G401 (cell line): ENCODE measurements at places on chromosomes 4 and X. TPM values are rescaled to one million over a fixed set of nuclear protein-coding genes. Genes with fewer than 3 reads are reported as not detected.
A peak's percentile ranks its signal among the peaks of the same experiment; 100 is the strongest.

- DNase-seq: no peak
These were observed 47.2 kb upstream of the MXRA5 start for GRCh38 chrX:3393581-3394111.

GRCh38 chr4:38107818-38108217, 147.6 kb downstream of the PTTG2 start:
- no peak for DNase-seq

GRCh38 chr4:7985891-7986441, 46.3 kb upstream of the AFAP1 start:
- peak; percentile 39 for DNase-seq

Gene SPOCK3
- total RNA-seq: not detected in 2 replicates

Gene RTL9
- 0.06 TPM in 1 of 2 replicates, not detected in the other for total RNA-seq

GRCh38 chr4:86403575-86403974, 43.7 kb upstream of the MAPK10 start:
- DNase-seq: no peak

GRCh38 chr4:144647095-144647561, 1.2 kb downstream of the HHIP start:
- no peak for DNase-seq

GRCh38 chrX:3518870-3519269, 172.4 kb upstream of the MXRA5 start:
- no peak for DNase-seq

DNA sequence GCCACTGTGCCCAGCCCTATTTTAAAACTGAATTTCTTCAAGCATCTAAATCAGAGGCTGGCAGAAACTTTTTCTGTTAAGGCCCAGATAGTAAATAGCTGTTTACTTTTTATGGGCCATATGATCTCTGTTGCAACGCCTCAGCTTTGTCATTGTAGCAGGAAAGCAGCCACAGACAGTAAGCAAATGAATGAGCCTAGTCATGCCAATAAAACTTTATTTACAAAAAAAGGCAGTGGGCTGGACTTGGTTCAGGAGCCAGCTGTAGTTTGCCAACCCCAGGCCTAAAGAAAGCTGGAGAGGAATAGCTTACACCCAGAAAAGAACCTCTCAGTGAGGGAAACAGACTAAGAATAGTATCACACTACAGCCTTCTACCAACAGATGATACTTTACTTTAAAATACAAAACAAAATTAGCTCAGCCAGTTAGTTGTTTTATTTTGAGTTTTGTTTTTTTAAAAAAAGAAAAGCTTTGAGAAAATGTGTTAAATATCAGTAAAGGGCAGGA, 25.5 kb downstream of the CHST7 start:
- no peak for DNase-seq

DNA sequence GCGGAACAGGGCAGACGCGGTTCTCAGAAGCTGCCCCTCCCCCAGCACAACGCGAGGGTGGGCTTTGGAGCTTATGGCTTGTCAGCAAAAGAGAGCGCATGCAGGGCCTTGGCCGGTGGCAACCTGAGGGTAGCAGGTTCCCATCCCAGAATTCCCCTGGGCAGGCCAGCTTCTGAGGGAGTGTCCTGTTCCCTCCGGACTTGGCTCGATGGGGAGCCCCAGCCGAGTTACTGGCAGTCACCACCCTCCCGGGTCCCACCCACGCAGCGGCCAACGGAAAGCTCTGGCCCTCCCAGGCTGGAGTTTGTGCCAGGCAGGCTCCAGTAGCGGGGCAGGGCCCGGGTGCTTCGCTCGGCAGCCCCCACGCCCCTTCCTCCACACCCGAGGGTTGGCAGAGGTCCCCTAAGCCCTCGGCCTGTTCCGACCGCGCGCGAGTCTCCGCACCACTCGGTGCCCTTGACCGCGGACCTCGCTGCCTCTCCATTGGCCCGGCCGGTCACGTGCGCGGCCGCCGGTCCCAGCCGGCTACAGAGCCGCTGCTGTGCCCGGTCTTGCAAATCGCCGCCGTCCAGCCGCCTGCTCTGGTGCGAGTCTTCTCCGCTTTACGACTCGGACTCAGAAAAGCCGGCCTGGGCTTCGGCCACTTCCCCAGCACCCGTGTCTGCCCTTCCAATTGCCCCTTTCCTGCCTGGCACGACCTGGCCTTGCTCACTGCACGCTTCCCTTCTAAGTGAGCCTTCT, 20.9 kb upstream of the MTM1 start:
- DNase-seq: peak; percentile 62

Gene ZMYM3
- total RNA-seq: 20.9 and 30.0 TPM in 2 replicates

DNA sequence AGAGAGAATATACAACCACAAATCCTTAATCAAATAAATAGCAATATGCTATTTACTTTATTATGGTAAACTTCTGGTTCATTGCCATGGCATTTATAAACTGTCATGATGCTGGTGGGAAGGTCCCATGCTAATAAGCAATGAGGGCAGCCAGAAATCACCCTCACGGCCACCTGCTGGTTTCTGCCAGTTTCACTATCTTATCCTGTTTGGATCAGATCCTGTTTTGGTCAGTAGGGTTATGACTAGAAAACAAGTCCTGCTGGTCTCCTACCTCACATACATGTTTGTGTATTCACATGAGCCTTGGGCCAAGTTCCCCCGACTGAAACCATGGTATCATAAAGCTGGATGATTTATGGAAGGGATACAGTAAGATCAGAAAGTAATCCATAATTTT, 28.1 kb downstream of the XAGE5 start:
- DNase-seq: no peak

- DNase-seq: no peak
These were observed 157.8 kb downstream of the SOWAHB start for GRCh38 chr4:76740192-76740591.

DNA sequence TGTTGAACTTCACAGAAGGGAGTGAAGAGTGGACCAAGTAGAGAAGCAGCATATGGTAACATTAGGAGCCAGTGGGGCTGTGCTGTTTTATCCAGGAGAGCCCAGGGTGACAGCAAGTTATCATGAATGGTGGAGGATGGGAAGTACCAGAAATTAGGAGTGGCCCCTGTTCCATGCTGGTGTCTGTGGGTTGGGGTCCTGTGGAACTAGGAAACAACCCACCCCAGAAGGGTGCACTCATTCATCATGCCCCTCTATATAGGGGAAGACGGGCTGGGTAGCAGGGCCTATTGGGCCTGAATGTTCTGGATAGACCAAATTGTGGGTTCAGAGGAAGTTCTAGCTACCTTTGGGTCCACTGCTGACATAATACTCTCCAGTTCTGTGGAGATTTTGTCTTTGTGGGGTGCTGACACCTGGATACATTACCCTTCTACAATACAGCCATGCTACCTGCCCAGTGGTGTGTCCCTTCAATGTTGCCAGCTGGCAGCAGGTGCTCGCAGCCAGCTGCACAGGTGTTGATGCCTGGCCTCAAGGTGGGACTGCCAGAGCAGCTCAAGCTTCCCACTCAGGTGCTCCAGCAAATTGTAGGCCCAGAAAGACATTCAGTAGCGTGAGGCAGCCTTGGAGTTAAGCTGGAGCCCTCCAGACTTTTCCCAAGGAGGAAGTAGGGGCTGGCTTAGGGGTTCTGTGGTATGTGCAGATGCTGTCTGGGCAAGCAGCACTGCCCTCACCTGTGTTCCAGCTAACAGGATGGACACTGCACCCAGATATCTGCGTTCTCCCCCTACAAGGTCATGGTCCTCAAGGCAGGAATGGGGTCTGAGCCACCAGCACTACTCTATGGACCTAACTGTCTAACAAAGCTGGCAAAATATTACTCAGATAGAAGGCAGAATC, 106.5 kb downstream of the NHSL2 start:
- no peak for DNase-seq

DNA sequence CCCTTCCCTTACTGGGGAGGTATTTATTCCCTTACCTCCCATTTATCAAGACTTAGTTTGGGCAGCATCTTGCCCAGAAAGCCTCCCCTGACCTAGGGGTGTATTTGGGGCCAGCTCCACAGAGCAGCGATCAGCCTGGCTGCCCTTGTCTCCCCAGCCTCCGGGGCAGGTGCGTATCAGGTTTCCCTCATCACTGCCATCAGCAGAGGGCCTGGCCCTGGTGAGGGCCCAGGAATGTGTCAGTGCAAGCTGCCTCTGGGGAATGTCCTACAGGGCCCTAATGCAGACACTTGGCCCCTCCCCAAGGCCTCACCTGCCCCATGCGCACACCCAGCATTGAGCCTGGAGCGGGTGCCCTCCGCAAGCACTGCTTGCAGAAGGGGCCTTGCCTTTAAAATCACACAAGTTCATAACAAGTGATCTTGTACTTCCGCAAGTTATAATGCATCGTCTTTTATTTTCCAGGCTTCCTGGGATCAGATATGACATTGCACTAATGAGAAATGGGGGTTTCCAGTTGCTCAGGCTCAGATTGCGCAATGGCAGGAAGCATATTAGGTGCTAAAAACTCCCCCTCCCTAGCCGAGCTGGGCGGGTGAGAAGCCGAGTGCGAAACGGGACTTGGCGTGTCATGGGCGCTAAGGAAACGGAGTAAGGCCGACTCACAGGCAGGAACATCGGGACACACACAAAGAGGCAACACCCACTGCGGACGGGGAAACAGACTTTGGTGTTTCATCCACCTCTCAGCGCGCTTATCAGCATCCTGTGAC, 25.4 kb upstream of the AFAP1 start:
- DNase-seq: no peak

Gene SUPT20HL2
- not detected in 2 replicates for total RNA-seq

- no peak for DNase-seq
These were observed 67.2 kb upstream of the FRAS1 start for GRCh38 chr4:77989968-77990367.

Gene IL2RG
- total RNA-seq: not detected in 2 replicates

- no peak for DNase-seq
These were observed 24.2 kb downstream of the NKX1-1 start for GRCh38 chr4:1381944-1382541.

- peak; percentile 50 for DNase-seq
These were observed 15.4 kb downstream of the AFP start for GRCh38 chr4:73451404-73451803.

Gene CXCL8
- total RNA-seq: not detected in 2 replicates

Gene PDE6B
- total RNA-seq: 1.0 TPM in 1 of 2 replicates, not detected in the other

DNA sequence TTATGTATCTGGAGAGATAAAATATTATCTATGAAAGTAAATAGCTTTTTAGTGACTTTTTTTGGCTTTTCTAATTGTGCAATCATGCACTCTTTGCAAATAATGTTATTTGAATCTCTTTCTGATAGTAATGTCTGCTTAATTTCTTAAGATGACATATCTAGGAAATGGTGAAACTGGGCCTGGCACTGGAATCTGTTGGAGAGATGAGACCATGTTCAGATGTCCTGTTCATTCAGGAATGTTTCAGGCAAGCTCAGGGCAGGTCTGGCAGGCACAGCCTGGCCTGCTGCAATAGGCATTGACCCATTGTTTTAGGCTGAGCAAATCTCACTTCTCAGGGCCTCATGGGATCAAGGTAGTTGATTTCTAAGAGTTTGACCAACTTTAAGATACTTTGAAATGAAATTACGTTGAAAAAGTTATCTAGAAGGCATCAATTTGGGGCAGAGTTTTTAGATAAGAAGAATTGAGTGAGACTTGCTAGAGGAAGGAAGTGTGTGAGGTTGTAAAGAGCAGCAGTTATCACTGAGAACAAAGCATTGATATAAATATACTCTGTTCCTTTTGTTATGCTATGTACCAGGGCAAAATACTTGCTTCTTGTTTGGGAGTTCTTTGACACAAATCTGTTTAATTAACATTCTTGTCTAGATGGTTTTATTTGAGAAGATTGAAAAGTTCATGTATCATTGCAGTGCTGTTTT, 133.0 kb upstream of the LEF1 start:
- no peak for DNase-seq

Gene FABP2
- not detected in 2 replicates for total RNA-seq

- no peak for DNase-seq
These were observed 167.4 kb upstream of the FAM47A start for GRCh38 chrX:34299451-34299967.

GRCh38 chrX:129800186-129800585, 20.4 kb downstream of the SASH3 start:
- DNase-seq: no peak

DNA sequence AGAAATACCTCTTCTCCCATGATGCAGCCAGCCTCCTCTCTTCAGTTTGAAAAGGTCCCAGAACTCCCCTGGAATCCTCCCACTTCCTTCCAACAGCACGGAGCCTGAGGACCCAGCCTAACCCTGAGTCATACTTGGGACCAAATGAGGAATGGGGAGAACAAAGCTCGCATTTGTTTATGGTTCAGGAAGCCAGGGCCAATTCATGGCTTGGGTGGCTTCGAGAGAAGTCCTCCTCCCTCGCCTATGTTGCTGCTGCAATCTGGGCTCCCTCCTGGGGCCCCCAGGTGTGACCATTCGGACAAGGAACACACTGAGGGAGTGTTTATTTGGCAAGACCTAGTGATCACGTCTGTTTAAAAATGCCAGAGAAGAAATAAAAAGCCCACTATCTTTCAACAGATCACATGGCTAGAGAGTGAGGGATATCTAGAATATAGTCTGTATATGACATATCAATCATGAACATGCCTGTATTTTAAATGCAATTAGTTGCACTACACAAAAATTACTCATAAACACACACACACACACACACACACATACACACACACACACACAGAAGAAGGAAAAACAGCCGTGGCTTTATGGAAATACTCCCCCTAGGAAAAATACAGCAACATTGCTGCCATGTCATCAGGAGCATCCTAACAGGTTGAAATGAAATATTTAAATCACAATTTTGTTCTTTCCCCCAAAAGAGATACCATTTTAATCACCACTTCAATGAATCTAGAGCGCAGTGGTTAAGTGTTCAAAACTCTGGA, 155.7 kb upstream of the MAP3K15 start:
- no peak for DNase-seq

Gene S100P
- total RNA-seq: not detected in 2 replicates

Gene PROM1
- total RNA-seq: 0.37 and 6.0 TPM in 2 replicates

Gene PDGFRA
- 3.4 and 5.0 TPM in 2 replicates for total RNA-seq
